ENCODE measurements at places on chromosomes 2 and 18.

GRCh38 chr2:25032094-25032493, 9.8 kb upstream of the EFR3B start:
- no peak for DNase-seq

GRCh38 chr2:217218269-217219163, 358.7 kb upstream of the TNP1 start:
- no peak for DNase-seq

- no peak for DNase-seq
These were observed 77.5 kb upstream of the HK2 start for GRCh38 chr2:74756356-74756890.

DNA sequence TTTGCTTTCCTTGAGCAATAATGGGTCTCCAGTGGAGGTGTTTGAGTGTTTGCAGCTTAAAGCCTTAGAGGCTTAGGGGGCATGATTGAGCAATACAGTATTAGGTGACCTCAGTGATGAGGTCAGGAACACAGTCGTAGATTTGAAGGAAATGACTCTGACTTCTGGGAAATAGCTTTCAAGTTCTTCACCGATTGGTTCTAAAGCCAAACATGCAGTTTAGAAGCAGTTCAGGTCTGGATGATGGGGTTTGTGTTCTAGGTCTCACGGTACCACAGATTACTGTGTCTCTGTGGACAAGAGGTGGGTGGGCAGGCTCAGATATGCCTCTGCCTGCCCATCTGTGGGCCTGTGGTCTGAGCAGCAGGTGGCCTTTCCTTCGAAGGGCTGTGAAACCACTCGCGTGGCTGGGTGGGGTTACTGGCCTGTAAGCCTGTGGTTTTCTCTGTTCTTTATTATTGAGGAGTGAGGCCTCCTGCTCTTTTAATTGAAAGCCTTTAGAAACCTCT, 7.8 kb downstream of the MTHFD2 start:
- no peak for DNase-seq

DNA sequence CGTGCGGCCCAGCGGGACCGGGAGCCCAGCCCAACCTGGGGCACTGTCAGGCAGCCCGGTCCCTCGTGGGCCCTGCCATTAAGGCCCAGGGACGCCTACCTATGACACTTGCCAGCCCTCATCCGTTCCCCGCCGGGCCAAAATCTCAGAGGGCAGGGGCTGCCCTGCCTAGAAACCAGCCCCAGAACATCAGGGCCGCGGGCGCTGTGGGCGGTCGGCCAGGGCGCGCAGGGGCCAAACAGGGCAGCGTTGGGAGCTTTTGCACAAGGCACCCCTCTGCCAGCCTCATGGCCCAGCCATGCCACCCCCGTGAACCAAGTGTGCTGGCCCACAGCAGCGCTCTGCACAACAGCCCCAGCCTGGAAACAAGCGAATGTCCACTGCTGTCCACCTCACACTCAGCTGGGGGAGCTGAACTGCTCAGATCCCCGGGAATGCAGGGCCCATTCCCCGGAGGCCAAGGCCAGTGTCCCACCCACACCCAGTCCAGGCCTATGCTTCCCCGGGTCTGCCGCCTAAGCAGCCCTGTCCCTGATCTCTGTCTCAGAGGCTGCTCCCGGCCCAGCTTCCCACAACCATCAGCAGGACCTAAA, 3.5 kb upstream of the NEURL3 start:
- DNase-seq = no peak

Data from NCI-H2029 (cell line).